ENCODE measurements at places on chromosomes 11 and 22.

DNA sequence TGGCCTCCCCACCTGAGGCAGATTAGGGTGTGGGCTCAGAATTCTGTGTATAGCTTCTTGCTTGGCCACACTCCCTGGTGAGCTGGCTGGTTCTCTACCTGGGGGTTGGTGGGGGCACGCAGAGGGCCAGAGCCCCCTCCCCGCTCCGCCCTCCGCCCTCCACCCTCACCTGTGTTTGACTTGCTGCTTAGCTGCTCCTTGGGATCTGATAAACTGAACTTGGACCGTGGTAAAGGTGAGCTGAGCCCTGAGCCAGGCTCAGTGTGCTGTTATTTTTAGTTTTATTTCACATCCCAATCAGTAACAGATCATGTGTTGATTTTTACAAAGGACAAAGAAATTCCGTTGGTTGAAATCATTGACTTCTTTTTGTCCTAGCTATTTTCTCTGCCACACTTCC is 2.0 kb downstream of the OVOL1 start:
- DNase-seq: no peak

DNA sequence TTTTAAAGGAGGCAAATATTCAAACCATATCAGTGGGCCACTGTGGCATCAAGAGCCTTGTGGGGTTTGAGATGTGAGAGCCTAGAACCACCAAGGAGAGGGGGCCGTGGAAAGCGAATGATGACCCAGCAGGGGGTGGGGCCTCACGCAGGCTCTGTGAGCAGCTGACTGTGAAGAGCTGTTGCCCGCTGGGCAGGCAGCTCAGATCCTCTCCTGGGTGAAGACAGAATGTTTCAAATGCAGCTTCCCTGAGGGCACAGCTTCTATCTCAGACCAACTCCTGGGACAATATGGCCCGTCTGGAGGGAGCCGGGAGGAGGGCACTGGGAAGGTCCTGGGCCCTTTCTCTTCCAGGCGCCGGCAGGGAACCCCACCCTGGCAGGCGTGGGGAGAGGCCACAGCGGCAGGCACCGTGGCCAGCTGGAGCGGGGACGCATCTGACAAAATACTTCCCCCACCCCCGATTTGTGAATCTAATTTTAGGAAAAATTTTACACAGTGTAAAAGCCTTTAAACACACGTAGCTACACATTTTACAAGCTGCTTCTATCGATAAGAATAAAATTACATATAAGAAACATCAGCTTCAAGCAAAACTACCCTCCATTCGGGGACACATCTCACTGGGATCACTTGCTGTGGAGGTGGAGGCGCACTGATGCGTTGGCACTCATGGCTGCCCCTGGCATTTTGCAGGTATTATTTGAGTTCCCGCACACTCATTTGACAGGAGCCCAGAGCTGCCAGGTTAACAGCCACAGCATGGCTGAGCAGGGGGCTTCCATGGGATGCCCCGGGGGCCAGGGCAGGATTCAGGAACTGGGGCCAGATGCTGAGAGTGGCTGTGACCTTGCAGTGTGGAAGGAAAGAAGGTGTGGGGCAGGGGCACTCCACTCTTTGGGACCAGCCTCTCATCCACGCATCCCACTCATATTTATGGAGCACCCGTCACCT is 40.3 kb downstream of the PARVG start:
- no peak for DNase-seq

- no peak for DNase-seq
Observed at GRCh38 chr11:14687943-14688627, 44.5 kb downstream of the PDE3B start.

DNA sequence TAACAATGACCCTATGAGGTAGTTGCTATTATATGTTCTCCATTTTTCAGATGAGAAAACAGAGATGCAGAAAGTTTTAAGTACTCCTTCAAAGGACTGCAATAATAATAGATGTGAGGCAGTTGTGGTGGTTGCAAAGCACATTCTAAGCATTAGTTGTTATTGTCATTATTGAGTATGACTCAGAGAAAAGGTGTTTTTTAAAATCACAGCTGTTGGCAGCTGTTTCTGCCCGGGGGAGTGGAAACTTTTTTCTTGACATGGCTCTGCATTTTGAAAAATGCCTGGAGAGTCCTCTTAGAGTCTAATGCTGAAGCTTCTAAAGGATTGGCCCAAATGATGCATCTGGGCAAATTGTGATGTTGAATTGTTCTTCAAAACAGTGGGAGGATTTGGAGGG is 244.5 kb upstream of the MPPED2 start:
- DNase-seq: no peak

DNA sequence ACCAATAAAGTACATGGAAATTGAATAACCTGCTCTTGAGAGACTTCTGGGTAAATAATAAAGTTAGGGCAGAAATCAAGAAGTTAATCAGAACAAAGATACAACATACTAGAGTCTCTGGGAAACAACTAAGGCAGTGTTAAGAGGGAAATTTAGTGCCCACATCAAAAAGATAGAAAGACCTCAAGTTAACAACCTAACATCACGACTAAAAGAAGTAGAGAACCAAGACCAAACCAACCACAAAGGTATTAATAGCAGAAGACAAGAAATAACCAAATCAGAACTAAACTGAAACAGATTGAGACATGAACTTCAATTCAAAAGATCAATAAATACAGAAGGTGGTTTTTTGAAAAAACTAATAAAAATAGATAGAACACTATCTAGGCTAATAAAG is 140.7 kb downstream of the JRKL start:
- no peak for DNase-seq

GRCh38 chr22:44360668-44361381 is 48.1 kb upstream of the SHISAL1 start:
- no peak for DNase-seq

DNA sequence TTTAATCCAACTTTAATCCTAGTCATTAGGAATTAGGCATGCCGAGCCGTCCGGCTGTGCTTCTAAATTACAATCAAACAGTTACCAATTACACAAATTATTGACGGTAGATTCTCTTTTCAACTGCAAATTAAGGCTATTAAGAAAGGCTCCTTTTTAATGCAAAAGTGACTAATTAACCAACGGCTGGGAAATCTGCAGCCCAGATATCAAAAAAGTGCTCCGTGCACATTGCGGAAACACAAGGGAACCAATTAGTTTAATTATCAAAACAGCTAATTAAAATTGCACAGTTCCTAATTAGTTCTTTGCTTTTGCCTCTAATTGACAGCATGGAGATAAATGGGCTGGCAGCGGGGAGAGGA is 19.4 kb upstream of the LMO1 start:
- DNase-seq: no peak

DNA sequence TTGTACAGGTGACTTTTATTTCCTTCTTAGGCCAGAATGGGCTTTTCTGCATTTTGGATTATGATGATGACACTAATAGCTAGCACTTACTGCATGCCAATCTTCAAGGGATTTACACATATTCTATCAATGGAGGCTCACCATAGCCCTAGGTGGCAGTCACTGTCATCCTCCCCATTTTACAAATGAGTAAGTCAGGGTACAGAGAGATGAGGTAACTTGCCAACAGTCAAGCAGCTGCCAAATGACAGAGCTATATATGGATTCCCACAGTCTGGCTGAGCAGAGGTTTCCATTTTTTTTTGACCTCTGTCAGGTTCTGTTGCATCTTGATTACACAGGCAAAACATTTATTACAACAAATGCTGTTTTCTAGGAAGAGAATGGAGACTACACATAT is 23.8 kb upstream of the C11orf96 start:
- DNase-seq: no peak

- DNase-seq: no peak
Observed at GRCh38 chr11:87092159-87092558, 54.4 kb downstream of the TMEM135 start.

GRCh38 chr11:30091246-30091645 is 74.4 kb upstream of the KCNA4 start:
- no peak for DNase-seq

DNA sequence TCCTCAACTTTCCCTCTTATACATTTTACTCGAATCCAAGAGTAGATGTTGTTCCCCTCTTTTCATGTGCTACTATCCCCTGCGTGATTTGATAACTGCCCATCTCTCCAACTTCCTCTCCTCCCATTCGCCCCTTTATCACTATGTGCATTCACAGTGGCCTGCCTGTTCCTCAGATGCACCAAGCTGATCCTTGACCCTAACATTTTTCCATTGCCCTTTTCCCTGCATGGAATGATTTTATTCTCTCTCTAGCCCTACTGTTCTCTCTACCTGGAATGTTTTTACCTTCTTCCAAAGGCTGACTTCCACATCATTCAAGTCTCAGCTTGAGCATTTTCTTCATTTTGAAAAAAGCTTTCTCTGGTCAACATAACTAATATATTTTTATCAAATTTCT is 15.8 kb upstream of the BBOX1 start:
- DNase-seq: no peak

DNA sequence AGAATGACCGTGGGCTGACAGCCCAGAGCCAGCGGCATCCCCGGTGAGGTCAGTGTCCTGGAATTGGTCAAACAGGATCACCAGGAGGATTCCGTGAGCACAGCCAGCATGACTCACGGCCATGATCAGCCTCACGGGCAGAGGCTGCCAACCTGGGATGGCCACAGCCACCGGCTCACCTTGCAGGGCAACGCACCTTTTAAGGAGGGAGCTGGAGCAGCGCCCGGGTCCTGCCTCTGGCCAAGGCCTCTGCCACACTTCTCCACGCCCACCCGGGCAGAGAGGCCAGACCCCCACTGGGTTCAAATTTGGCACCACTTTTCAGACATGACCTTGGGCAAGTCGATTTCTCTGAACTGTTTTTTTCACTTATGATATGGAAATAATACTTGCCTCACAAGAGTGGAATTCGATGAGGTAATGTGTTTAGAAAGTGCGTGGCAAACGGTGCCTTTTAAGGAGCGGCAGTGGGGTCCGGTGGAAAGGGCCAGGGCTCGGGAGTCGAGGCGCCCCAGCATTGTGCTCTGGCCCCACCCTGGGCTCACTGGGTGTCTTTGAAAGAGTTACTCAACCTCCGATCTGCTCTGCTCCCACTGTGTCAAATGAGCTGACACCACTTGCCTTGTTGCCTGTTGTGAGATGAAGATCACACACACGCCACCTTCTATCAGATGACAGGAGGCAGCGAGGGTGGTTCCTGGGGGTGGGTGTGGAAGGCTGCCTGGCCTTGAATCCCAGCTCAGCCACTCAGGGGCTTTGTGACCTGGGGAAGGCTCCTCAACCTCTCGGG is 16.0 kb downstream of the TXN2 start:
- DNase-seq: no peak

GRCh38 chr11:99632969-99633368 is 612.2 kb downstream of the CNTN5 start:
- no peak for DNase-seq

DNA sequence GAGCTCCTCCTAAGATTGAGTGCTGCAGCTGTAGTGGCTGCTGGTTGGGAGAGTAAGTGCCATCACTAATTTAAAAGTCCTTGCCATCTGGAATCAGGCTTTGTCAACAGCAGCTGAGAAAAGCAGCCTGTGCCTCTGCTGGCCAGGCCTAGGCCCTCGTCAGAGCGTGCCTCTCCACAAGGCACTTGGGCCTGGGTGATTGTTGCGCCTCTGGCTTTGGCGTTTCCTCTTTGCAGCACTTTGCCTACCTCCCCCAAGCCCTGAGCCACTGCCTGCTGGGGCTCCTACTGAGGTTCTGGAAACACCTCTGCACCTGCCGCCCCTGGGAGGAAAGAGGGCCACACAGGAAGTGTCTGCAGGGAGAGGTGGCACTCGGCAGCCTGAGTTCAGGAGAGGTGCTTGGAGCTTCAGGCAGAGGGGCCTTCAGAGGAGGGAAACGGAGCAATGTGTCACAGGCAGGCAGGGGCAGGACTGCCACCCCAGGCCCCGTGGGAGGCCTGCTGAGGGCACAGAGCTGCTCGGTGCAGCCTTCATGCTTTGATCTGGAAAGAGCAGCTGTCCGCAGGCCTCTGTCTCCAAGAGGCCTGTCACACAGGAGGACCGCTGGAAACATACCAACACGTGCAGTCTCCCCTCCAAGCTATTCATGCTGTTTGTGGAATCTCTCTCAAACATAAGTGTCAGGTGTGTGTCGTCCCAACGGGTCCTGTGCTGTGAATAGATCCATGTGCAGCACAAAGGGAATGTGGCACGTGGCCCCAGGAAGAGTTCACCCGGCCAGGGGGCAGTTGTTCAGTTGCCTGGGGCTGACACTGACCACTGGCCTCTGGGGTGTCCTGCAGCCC is 61.5 kb upstream of the EMID1 start:
- DNase-seq: peak; percentile 30

DNA sequence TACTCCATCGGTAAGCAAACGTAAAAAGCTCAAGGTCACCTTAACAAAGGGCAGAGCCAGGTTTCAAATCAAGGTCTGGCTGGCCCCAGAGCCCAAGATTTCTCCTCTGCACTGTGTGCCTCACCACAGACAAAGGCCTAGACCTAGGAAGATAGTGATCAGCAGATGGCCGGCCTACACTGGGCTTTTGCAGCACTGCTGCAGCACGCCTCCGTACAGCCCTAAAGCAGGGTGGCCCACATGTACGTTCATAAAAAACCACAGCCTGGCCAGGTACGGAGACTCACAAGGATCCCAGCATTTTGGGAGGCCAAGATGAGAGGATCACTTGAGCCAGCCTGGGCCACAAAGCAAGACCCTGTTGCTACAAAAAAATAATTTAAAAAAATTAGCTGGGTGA is 106.3 kb upstream of the PITPNB start:
- no peak for DNase-seq

- DNase-seq: no peak
Observed at GRCh38 chr22:45620706-45621105, 50.9 kb upstream of the ATXN10 start.

DNA sequence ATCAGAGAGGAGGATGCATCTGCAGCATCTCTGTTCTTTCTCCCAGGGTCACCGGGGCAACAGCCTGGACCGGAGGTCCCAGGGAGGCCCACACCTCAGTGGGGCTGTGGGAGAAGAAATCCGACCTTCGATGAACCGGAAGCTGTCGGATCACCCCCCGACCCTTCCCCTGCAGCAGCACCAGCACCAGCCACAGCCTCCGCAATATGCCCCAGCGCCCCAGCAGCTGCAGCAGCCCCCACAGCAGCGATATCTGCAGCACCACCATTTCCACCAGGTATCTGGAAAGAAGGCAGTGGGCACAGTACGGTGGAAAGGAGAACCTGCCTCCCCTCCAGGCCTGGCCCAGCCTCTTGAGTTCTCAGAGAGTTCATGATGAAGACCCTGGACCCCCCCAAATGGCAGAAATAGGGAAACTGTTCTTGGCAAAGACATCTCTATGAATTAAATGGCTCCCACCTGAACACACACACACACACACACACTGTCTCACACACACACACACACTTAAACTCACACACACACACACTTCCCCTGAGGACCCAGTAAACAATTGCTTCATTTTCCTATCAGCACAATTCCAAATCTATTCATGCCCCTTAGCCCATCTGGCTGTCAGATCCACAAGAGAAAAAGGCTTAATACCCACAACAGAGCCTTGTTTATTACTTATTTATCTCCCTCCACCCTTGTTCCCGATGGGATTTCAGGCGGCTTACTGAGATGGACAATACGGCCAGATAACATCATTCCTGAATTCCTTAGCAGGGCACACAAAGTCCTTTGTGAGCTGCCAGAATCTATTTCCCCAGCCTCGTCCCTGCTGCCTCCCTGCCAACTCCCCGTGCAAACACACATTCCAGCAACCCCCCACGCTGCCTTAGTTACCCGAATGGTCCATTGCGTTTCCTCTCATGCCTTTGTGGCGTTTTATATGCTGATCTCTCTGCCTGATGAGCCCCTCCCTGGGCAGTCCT is 8.1 kb downstream of the TMA7B start:
- no peak for DNase-seq

GRCh38 chr11:134611537-134611936 is 199.5 kb upstream of the B3GAT1 start:
- DNase-seq: no peak

Measured in liver (tissue), 10 donors.